Activated CD4-positive, alpha-beta T cell treated with anti-CD3 and anti-CD28 coated beads for 4 hours (primary cell): ENCODE measurements at places on chromosomes 7 and 10.

DNA sequence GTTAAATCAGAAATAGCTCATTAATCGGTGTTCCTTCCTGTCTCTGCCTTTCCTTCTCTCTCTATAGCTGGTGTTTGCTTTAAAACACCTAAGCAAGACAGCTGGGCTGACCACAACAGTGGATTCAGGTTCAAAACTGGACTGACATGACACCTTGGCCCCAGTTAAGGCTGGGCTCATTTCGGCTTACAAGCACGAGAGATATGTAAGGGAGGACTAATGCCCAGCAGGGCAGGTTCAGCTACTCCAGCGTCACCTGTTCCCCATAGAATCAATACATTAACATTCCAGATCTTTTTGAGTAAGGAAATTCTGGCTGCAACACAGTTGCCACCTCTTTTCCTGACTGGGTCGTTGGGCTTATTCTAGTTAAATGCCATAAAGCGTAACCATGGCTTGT lies 323.0 kb upstream of the AOAH start:
- DNase-seq: no peak

DNA sequence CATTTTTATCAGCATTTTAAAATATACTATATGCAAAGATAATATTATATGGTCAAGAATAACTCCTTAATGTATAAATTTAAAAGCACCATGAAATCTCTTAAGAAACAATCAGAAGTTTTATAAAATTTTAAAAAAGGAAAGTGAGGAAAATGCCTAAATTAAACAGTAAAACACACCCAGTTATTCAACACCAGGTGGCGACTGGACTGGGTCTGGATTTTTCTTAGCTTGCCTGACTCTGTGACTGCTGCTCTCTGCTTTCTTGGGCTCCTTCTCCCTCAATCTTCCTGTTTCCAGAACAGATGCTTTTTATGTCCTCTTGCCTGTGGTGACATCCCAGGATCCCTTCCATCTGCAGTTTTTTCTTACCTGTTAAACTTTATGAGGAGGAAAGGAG lies 200.3 kb downstream of the BICC1 start:
- DNase-seq: no peak

DNA sequence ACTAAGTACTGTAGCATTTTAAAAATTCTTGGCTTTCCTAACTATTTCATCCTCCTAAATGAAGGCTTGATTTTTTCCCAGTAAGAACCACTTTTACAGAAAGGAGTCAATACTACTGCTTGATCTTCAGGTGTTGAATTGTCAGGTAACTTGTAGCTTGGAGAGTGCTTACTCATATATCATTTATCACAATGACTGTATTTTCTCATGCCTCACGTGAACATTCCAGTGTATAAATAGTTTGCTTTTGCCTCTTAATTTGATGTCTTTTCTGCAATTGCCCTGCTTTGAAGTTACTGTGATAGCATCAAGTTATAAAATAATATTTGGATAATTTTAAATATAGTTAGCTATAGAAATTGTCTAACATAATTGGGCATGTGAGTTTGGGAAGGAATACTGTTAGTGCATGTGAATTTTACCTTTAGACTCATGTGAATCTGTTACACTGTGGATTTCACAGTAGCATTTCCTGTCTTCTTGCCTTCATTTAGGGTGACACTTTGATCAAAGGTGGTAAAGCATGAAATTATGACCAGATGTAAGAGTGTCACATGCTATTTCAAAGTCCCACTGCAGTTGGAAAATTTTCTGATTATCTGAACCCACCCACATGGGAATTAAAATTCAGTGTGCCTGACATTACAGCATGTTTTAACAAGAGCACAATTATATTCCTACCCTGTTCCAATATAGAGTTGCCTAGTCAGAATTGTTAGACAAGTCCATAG lies 962.8 kb downstream of the DNAJB9 start:
- no peak for DNase-seq

GRCh38 chr10:99983280-99983988 lies 26.3 kb downstream of the DNMBP start:
- DNase-seq: no peak

DNA sequence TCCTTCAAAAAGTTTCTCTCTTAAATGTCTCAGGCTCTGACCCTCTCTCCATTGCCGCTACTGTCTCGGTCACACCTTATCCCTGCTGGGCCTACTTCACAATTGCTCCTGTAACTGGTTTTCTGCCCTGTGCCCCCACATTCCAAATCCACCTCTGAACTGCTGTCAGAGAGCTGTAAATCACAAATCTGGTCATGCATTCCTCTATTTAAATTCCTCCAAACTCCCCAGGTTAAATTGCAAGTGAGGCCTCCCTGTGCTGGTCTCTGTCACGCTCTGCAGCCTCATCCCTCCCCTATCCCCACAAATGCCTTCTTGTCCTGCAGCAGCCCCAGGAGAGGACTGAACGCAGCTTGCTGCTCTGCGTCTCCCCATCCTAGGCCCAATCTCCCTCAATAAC lies 40.4 kb upstream of the CDCA7L start:
- no peak for DNase-seq

- no peak for DNase-seq
Measured at GRCh38 chr7:128381161-128381821, 19.8 kb upstream of the PRRT4 start.

- DNase-seq: no peak
Measured at GRCh38 chr10:78642269-78642816, 426.4 kb upstream of the ZMIZ1 start.

- DNase-seq: no peak
Measured at GRCh38 chr10:35356725-35357092, 20.4 kb downstream of the CCNY start.

DNA sequence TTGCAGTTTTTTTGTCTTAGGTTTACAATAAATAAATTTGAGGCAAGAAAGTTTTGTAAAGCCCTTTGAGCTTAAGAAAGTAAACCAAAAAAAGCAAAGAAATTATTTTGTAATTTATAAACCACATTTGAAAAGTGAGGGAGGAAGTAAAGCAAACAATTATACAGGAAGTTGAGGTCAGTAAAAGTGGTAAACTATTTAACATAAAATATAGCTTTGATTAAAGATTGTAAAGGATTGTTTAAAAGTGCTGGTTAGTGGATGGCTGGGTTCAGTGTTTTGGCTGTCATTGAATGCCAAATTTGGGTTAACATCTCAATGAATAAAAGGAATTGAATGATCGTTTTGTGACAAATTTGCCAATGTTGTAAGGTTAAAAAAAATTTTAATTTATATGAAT lies 9.9 kb downstream of the SOSTDC1 start:
- DNase-seq: no peak

- DNase-seq: no peak
Measured at GRCh38 chr10:47214520-47214919, 85.5 kb upstream of the GDF10 start.

- DNase-seq: no peak
Measured at GRCh38 chr7:127858915-127859189, 172.4 kb downstream of the LRRC4 start.

DNA sequence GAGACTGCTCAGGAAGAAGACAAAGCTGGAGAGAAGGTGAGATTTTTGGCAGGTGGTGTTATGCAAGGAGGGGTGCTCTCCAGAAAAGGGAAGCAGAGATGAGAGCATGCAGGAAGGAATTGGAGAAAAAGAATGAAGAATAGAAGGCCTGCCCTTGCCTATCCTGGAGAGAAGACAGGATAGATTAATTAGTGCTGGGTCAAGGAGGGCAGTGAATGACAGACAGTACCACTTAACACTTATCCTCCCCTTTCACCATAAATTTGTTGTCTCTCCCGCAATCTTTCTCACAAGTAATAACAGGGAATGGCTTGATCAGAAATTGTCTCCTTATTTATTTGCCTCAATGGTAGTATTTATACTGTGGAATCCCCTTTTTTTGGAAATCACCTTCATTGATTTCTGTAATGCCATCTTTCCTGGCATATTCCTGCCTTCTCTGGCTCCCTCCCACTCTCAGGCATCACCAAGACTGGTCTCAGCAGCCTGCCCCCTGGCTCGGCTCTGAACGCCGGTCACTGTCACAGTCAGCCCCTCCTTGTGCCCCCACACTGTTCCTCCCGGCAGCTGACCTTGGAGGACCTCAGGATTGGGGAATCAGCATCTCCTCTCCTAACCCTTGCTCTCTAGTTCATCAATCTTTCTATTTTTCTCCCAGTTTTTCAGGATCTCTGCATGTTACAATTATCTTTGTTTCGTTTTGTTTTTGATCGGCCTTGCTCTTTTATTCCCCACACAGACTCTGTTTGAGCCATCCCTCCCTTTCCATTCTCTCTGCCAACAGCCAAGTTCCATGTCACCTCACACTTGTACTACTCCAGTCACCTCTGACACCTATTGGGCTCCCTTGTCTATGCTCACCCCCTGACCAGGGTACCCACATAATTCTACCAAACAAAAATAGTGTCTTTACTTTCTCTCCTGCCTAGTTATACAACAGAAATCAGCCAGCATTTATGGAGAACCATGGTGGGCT lies 294.2 kb downstream of the PLXDC2 start:
- no peak for DNase-seq

GRCh38 chr7:100752994-100753393 lies 19.6 kb downstream of the ZAN start:
- DNase-seq: no peak

GRCh38 chr7:140745266-140746058 lies 49.0 kb downstream of the NDUFB2 start:
- no peak for DNase-seq

GRCh38 chr7:112357136-112357535 lies 93.1 kb upstream of the IFRD1 start:
- no peak for DNase-seq

- no peak for DNase-seq
Measured at GRCh38 chr10:67976292-67977245, 92.1 kb downstream of the SIRT1 start.

GRCh38 chr10:7513936-7514335 lies 103.1 kb upstream of the SFMBT2 start:
- DNase-seq: no peak

DNA sequence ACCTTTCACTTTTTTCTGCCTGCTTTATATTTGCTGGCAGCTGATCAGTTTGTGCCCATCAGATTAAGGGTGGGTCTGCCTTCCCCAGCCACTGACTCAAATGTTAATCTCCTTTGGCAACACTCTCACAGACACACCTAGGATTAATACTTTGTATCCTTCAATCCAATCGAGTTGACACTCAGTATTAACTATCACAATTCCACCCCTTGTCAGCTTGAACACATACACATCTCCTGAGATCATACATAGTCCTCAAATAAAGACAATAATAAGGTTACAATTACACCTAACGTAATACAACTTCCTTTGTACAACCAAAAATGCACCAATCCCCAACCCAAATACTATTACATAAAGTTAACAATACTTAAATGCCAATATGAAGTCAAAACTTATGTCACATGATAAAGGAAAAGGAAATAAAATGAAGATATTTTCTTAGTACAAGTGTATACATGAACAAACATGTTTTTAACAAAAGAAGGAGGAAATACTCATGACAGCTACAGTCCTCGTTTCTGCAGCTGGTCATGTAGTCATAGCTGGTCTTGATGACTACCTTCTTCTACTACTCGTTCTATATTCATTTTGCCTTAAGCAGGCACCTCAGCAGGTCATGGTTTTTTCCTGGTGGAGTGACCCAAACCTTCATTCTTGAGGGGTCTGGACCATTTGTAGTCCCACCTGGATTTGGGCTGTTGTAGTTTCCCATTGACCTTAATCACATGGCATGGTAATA lies 96.7 kb upstream of the CABCOCO1 start:
- DNase-seq: no peak

DNA sequence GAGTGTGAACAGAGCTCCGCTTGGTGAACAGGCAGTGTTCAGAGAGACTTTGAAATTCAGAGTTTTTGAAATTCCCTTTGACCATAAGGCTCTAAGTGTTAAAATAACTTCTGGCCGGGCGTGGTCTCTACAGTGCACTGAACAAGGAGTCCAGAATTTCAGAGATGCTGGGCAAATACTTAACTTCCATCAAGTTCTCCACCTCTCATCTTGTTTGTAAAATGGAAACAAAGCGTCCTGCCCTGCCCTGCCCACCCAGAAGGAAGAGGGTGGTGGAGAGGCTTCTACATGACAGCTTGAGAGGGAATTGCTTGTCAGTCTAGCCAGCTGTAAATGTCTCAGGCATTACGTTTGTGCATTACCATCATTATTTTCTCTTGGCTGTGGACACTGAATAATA lies 102.6 kb downstream of the RGS10 start:
- DNase-seq: no peak

DNA sequence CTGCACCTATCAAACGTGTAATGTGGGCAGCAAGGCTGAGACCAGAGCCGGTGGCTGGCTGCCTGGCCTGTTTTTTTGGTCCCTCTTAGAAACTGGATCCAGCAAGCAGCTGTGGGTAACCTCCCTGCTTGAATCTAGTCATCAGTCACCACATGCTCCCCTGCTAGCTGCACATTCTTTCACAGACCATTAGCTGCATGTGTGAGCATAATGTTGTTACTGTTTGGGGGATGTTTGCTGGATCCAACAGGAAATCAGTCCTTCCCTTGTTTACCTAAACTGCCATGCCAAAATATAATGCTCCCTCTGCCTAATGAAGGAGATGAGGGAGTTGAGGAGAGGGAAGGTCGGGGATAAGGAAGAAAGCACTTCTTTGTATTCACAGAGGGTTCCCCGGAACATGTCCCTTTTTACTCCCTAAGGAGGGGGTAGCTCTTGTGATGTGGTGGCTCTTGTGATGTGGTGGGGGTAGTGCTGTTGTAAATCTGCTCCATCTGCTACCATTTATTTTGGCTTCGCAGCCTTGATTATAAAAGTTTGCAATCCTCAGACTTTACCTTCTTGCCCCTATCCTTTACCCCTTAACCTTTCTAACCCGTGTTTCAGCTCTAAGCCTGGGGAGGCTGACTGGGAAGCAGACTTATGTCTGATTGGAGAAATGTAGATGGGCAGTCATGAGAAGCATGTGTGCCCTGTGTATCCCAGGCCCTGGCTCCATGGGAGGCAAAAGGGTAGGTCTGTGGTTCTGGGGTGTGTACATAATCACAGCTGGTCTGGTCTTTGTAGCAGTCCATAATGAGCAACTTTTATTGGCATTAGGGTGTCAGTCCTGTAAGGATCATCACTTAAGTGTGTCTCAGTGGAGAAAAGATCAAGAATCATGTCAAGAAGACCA lies 20.8 kb downstream of the LOXL4 start:
- no peak for DNase-seq

DNA sequence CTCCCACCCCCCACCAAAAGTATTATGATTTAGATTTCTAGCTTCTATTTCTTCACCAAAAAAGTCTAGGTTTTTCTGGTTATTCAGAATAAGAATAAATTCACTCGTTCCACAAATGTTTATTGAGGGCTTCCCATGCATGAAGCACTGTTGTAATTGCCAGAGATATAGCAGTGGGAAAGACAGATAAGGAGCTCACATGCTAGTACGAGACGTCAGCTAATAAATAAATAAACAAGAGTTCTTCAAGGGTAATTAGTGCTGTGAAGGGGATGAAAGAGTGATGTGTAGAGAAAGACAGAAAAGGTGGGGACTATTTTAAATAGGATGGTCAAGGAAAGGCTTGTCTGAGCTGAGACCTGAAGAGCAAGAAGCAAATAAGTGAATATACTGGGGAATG lies 38.1 kb upstream of the SEPTIN7 start:
- DNase-seq: no peak

- DNase-seq: no peak
Measured at GRCh38 chr7:121373177-121373576, 22.9 kb downstream of the FAM3C start.

- DNase-seq: no peak
Measured at GRCh38 chr10:113015201-113015600, 65.2 kb downstream of the TCF7L2 start.

- DNase-seq: no peak
Measured at GRCh38 chr10:35379226-35380137, 43.2 kb downstream of the CCNY start.
